Hematopoietic multipotent progenitor cell treated with erythropoietin and hydrocortisone succinate and interleukin-3 and kit ligand, for 17 days (in vitro differentiated cells): ENCODE measurements at places on chromosomes 3 and 15.

GRCh38 chr3:161213644-161214043 is 7.5 kb upstream of the NMD3 start:
- DNase-seq = no peak

GRCh38 chr15:37041836-37042235 is 58.5 kb downstream of the MEIS2 start:
- no peak for DNase-seq

DNA sequence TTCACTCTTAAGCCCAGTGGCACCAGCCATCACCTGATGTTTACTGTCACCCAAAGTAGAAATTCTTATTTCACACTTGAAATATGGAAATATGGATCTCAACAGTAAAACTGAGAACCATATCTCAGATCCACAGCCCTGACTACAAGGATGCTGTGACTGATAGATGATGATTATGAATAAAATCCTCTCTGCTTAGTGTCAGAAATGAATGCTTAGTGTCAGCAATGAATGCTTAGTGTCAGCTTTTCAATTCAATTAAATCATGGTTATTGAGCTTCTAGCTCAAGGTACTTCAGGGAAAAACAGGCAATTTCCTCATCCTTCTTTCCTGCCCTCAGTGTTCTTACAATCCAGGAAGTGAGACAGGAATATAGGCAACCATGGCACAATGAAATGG is 392.3 kb downstream of the LSAMP start:
- no peak for DNase-seq

DNA sequence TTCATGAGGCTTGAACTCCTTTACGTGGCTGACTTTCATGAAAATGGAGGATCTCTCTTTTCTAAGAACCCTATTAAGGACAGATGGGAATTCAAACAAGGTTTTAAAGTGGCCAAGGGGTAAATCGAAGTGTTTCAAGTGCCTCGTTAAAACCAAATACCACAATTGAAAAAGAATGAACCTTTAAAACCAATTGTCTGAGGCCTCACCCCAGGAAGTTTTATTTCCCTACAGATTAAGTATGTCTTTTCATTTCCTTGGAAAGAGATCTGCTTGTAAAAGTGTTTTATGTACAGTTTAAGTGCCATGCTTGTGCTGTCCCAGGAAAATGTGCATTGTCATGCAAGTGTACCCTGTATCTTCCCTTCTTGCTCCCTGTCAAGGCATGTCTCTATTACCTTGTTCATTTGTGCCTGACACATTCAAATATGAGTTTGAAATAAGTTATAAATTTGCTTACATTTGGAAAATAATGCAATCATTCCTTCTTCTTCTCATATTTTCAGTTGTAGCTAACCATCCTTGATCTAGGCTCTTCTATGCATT is 138.7 kb downstream of the ZPLD1 start:
- no peak for DNase-seq

DNA sequence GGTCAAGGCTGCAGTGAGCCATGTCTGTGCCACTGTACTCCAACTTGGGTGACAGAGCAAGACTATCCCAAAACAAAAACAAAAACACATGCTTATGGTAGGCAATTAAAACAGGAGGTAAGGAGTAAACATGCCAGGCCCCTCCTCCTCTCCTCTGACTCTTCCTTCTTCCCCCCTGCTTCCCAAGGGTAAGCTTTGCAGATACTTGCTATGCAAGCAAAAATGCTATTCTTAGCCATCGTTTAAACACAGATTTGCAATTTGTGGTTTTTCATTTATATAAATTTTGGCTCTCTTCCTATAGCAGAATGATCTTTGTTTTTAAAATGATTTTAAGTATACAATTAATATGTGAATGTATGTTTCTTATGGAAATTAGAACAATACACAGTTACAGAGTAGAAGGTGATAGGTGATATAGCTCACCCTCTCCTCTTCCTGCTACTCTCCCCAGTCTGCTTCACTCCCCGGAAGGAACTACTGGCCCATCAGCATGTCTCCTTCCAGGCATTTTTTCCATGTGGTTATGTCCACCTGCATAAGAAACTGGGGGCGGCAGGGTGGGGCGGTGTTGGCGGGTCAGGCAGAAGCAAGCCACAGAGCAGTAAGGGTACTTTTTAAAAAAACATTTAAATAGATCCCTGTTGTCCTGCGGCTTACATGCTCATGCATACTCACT is 42.1 kb downstream of the IGF1R start:
- no peak for DNase-seq

GRCh38 chr3:120741837-120742197 is 499 bp downstream of the RABL3 start:
- no peak for DNase-seq

DNA sequence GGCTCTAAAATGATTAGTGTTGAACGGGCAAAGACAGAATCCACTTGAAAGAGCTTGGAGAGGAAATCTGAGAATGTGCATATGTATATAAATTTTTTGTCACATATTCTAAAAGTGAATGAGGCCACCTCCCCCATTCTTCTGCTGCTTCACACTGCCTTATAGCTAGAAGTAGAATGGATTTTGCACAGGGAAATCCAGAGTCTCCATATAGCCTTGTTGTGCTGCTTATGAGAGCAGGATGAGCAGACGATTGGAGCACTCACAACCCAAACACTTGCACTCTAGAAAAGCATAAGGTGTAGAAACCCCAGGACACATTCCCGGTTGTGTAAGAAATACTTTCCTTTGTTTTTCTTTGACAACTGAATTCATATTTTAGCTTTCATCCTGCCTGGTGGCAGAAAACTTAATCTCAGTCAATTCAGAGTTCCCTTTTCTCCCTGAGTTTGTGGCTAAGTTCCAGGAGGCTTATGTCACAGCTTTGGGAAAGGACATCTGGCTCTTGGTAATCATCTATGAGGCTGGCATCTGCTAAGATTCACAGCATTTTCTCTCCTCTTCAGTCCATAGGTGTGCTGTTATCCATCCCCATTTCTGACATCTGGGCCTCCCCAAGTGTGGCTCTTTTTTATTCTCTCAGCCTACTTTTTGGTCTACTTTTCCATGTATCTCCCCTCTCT is 188.4 kb upstream of the PFN2 start:
- no peak for DNase-seq

GRCh38 chr3:31779514-31779913 is 201.5 kb downstream of the OSBPL10 start:
- no peak for DNase-seq

GRCh38 chr3:196948442-196949284 is 6.3 kb upstream of the NCBP2 start:
- DNase-seq = no peak
